ENCODE measurements at places on chromosomes 6 and 20.

DNA sequence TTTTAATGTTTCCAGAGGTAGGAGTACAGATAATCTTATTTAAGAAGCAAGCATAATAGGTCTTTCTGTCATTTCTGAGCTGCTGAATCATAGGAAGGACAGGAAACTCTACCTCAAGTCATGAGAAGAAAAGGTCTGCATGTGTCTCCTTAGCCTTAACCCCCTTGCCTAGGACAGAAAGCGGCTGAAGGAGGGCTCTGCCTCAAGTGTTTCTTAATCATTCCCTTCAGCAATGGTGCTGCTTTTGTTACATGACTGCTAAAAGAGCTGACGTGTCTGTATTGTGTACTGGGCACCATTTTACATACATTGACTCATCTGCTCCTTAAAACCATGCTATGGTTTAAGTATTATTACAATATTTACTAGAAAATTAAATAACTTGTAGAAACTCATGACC lies 564.0 kb upstream of the AGPAT4 start:
- no peak for DNase-seq

- DNase-seq = no peak
Observed at GRCh38 chr6:112209131-112209530, 45.2 kb downstream of the LAMA4 start.

DNA sequence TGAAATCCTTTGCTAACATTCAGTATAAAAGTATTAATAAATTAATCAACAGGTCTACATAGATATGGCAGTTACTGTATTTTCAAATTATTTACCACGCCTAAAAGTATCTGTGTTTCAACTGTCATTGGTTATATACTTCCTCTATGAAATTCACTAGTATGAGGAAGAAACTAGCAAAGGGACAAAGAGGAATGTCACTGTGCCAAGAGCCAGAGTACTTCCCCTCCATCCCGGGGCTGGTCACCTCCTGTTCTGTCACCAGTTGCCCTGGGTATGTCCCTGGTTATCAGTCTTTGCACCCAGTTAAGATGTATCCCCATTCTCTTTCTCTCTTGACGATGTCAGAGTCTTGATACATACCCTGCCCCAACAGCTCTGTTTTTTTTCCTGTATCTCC lies 476.8 kb upstream of the SOX4 start:
- no peak for DNase-seq

DNA sequence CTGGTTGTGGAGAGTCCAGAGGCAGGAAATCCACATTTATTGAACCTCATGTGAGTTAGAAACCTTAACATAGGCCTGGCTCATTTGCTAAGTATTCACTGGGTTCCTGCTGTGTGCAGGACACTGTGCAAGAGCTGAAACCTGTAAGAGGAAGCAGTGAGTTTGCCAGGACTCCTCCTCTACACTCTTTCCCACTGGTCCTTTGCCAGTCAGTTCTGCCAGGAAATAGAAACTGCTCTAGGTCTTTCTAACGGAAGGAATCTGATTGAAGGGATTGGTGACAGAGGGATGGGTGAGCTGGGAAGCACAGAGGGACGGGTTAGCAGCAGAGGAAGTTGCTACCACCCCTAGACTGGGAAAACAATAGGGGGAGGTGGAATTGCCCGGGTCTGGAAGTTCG lies 234.2 kb upstream of the ECI2 start:
- DNase-seq = no peak

DNA sequence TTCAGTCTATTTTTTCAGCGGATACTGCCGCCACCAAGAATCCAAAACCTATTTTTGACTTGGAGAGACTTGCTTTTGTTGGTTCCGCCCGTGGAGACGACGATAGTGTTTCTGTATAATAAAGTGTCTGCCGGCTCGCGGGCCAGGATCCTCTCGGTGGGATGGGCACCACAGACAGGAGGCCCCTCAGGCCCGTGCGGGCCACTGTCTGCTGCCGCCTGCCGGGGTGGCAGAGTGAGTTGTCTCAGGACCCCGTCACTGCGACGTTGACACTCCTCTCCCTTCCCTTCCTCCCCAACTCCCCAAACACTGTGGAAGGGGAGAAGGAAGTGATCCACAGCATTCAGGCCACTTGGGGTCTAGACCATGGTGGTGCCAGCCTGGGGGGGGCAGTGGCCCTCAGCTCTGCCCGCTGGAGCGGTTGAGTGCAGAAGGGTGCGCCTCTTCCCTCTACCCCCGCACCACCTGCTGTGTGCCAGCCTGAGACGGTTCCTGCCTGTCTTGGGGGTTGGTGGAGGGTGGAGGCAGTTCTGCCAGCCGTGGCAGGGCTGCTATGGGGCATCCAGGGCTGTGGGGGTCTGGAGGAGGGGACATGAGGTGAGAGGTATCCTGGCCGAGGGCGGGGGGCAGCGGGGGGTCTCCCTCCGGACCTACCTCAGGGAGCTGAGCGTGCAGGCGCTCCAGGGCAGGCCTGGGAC lies 17.5 kb downstream of the RBM38 start:
- no peak for DNase-seq

- DNase-seq = no peak
Observed at GRCh38 chr6:37966801-37967200, 147.3 kb downstream of the ZFAND3 start.
